OCI-M1 (cell line): ENCODE measurements at places on chromosomes 12 and 14.

- no peak for DNase-seq
Observed at GRCh38 chr12:6387541-6387940, 3.6 kb downstream of the LTBR start.

DNA sequence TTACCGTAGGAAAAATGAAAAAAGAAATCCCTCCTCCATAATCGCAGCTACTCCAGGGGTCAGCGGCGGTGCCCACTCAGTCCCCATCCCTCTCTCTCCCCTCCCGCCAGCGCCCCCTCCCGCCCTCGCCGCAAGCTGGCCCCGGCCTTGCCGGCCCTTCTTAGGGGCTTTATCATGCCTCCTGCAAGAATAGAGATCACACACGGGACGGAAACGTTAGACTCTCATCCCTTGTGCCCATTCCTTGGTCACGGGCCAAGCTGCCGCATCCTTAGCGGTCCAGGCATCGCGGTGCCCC is 692 bp upstream of the COX14 start:
- no peak for DNase-seq

GRCh38 chr12:119870457-119870856 is 6.7 kb downstream of the CIT start:
- DNase-seq, result no peak

DNA sequence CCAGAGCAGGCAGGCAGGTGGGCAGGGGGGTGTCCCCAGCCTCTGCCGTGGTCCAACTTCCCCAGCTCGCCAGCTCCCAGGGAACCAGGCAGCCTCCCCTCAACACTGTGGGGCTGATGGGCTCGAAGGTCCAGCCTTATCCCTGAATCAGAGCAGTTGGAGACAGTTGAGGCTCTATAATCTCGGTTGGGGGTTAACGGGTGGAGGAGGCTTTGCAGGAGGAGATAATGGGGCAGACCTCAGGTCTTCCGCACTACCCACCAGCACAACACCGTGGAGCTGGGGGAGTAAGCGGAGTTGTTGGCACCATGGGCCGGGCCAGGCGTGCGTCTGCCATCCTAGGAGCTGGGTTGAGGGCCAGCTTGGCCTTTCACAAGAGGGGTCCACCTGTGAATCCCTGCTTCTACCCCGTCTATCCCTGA is 13.9 kb upstream of the HDAC7 start:
- peak; percentile 71 for DNase-seq

- no peak for DNase-seq
Observed at GRCh38 chr14:66237741-66238140, 248.4 kb upstream of the CCDC196 start.

DNA sequence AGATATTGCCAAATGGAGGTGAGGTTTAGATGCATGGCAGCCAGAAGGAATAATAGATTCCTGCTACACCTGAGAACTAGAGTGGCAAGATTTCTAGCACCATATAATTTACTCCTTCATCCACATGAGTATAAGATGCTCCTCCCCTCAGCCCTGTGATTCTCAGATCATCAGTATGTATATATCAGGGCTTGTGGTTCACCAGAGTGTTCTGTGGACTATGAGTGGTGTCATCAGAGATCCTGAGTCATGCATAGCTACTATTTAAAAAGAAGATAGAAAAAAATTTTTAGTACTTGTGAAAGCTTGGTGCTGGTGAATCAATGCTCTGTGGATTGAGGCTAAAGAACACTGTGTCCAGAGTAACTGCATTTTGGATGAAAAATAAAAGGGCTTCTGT is 285.9 kb downstream of the BMP4 start:
- DNase-seq, result no peak

GRCh38 chr12:16034136-16034817 is 123.1 kb downstream of the DERA start:
- no peak for DNase-seq

GRCh38 chr12:53497461-53497860 is 1.8 kb downstream of the MAP3K12 start:
- DNase-seq, result no peak

- DNase-seq, result no peak
Observed at GRCh38 chr12:14953752-14954151, 7.6 kb downstream of the ARHGDIB start.

- DNase-seq, result peak; percentile 87
Observed at GRCh38 chr12:105053116-105053572, 31.1 kb downstream of the ALDH1L2 start.

- peak; percentile 94 for DNase-seq
Observed at GRCh38 chr12:93183940-93184671, 193.6 kb upstream of the NUDT4 start.

DNA sequence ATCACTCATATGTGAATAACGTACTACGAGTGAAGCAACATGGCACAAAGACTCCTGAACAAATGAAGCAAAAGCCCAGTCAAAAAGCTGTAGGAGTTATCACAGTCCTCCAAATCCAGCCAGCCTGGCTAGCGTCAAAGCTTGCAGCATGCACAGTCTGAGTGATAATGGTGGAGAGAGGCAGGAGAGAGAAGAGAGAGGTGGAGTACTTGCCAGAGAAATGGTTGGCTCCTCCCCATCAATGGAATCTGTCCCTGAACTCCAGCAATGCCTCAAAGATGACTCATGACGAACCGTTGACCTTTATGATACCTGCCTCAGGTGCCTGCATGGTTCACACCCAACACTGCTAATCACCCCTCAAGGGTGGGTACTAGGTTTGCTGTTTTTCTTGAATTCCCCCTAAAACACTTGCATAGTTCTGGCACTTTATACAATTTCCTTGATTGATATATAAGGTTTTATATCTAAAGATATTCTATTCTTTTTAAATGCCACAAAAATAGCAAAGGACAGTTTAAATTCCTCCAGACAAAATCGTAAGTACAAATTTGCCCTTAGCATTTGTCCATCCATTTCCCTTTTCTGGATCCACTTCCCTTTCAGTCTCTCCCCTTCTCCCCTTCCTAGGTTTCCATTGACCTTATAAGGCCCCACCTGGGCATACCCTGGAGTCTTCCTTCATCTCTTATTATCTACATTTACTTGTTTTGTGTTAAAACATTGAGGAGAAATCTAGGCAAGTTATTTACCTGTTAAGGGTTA is 10.2 kb downstream of the ARHGDIB start:
- no peak for DNase-seq

DNA sequence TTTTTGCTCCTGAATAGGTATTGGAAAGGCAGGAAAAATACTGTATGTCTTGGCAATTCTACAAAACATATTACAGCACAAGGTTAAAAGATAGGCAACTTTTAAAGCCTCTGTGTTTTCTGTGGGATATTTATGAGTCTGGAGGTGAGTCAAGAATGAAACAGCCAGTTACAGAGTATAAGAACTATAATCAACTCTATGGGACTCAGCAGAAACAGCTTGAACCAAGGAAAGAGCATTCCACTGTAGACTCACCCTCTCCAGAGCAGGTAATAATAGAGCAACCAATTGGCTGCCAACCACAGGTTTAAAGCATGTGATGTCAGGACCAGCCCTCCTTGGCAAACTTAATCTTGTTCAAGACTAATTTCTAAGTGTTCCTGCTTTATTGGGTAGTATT is 100.5 kb upstream of the MDM1 start:
- DNase-seq, result no peak

GRCh38 chr12:124570810-124571209 is 3.4 kb upstream of the NCOR2 start:
- no peak for DNase-seq

- DNase-seq, result no peak
Observed at GRCh38 chr12:57766464-57767304, at the start of gene CYP27B1. TSS of gene CYP27B1 (minus strand) at chr12:57767078. CDS start at chr12:57767041, 37 bp downstream.

DNA sequence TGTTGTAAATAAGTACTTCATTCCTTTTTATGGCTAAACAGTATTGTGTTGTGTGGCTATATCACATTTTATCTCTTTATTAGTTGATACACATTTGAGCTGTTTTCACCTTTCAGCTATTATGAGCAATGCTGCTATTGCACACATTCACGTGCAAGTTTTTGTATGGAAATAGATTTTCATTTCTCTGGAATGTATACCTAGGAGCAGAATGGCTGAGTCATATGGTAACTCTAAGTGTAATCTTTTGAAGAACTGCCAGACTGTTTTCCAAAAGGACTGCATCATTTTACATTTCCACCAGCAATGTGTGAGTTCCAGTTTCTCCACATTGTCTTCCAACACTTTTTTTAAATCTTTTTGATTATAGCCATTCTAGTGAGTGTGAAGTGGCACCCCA is 134.0 kb downstream of the SRGAP1 start:
- DNase-seq, result no peak

DNA sequence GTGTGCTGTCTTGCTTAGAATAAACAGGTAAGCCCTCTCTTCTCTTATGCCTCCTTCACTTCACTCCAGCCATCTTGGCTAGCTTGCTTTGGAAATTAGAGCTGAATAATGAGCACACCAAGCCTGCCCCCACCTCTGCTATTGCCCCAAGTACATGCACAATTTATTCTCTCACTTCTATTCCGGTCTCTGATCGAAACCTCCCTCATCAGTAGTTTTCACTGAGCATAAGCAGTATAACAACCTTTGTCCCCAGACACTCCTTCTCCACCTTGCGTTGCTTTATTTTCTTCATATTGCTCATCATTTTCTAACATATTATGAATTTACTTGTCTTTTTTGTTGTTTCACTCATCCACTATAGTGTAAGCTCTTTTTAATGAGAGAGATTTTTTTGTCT is 253.4 kb downstream of the GXYLT1 start:
- DNase-seq, result no peak

GRCh38 chr14:24576771-24577170 is 721 bp upstream of the CTSG start:
- DNase-seq, result no peak

DNA sequence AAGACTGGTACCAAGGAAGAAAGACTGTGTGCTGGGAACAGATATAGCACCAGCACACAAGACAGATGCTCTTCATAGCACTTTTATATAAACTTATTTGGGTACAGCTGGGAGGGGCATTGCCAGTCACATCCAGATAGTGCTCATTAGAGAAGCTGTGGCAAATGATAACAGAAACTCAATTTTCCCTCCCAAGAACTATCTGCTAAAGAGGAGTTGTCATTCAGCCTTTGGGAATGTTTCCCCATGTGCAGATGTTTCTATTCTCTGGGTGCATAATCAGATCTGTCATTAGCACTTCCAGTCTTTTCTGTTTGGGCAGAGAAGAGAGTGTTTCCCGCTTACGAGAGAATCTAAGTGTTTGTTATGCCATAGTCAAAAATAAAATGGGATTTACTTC is 714.9 kb upstream of the MDGA2 start:
- no peak for DNase-seq

GRCh38 chr14:98548071-98548686 is 723.8 kb downstream of the BCL11B start:
- peak; percentile 1 for DNase-seq

- DNase-seq, result no peak
Observed at GRCh38 chr14:96309896-96310330, 53.2 kb downstream of the ATG2B start.

- DNase-seq, result no peak
Observed at GRCh38 chr12:102562836-102563425, 82.6 kb upstream of the IGF1 start.
